Esophagus muscularis mucosa (tissue), 4 donors: ENCODE measurements at places on chromosomes 5 and 9. TPM values are rescaled to one million over a fixed set of nuclear protein-coding genes. Genes with fewer than 3 reads are reported as not detected.

DNA sequence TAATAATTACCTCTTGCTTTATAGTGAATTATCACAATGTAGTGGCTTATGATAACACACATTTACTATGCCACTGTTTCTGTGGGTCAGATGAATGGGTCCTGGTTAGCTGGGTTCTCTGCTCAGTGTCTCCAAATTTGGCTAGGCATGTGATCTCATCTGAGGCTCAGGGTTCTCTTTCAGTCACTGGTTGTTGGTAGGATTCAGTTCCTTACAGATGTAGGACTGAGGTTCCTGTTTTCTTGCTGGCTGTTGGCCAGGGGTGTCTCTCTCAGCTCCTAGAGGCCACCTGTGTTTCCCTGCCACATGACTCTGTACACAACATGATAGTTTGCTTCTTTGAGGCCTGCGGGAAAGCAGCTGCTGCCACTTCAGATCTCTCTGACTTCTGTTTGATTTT, 7.1 kb downstream of the NFX1 start:
- DNase-seq = no peak

DNA sequence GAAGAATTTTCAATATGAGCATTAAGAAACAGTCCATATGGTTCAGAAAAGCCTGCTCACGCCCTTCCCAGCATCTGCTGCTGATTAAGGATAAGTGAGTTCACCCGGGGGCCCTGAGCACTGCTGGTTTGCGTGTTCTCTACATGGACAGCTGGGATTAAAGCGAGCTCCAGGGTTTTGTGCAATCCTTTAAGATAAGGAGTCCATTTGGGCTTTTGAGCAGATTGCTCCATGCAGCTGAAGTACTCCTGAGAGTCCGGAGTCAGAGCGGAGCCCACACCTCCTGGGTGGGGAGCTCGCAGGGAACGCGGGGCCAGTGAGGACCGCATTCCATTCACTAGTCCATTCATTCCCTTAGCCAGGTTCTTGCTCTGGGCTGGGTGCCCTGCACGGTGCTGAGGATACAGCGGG, 149.3 kb upstream of the COL5A1 start:
- no peak for DNase-seq

GRCh38 chr5:6553972-6554371, 78.9 kb downstream of the NSUN2 start:
- peak; percentile 90 for DNase-seq

DNA sequence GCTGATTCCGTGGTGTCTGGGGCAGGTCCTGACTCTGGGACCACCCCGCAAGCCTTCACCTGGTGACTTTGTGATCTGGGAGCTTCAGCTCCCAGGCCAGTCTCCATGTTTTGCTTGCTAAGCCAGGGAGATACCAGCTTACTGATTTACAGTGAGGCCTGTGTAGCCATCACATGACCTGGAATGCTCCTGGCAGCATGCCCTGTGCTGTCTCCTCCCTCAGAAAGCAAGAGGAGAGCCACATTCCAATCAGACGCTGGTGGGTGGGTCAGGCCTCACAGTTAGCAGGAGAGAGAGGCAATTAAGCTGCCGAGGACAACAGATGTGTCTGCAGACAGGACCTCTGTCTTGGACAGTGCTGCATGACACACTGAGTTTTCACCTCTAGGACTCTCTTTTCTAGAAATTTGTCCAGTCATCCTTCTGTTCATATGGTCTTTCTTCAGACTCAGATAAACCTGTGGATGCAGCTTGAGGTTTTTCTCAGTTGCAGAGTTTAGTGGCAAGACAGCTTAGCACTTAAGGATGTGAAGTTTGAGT, 24.4 kb upstream of the GRPEL2 start:
- no peak for DNase-seq

GRCh38 chr5:76503929-76504328, 100.8 kb downstream of the IQGAP2 start:
- no peak for DNase-seq

DNA sequence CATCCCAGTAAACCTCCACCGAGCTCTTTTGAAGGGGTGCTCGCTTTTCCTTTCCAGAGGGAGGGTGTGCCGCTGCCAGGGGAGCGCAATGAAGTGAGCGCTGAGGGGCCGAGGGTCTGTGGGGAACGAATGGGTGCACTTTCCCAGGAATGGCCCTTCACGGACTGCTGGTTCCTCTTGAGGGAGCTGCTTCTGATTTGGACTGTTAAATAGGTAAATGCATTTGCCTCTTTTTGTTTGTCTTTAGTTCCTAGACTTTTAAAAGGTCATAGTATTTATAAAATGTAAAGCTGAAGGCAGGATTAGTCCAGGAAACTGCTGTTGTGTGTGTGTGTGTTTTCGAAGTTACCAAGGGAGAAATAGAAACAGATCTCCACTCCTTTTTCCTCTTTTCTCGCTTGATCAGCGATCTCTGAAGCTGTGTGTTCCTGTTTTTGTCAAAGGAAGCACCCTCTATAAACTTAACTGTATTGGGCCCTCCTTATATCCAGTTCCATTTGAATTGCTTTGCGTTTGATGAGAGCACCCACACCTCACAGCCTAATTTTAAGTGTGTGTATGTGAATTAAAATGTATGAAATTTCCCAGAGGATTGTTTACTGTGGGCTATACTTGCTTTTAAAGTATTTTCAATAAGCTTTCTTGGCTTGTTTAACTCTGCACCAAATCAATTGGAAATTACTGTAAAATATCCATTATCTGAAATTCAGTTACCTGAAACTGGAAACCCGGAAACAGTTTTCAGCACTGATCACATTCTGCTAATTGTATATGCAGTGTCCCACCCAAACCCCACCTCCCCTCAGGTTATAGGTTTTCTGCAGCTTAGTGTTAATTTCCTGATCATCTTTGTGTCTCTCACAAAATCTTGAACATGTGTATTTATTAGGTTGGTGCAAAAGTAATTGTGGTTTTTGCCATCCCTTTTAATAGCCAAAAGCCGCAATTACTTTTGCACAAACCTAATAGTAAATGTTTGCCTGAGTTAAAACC, 966 bp downstream of the SNX2 start:
- no peak for DNase-seq

DNA sequence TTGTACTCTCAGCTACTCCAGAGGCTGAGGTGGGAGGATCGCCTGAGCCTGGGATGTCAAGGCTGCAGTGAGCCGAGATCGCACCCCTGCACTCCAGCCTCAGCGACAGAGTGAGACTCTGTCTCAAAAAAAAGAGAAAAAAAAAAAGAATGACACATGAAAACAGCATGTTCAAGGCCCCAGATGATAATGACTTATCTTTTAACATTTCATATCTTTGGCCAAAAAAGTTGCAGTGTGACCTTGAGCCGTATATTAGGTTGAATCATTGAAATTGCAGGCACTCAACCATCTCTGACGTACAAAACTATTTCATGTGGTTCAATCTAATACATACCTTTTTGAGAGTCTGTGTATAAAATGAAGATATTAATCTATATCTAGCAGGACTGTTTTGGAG, 79.1 kb upstream of the CPEB4 start:
- no peak for DNase-seq

- DNase-seq = no peak
Measured at GRCh38 chr9:12973710-12974109, 198.9 kb downstream of the LURAP1L start.

DNA sequence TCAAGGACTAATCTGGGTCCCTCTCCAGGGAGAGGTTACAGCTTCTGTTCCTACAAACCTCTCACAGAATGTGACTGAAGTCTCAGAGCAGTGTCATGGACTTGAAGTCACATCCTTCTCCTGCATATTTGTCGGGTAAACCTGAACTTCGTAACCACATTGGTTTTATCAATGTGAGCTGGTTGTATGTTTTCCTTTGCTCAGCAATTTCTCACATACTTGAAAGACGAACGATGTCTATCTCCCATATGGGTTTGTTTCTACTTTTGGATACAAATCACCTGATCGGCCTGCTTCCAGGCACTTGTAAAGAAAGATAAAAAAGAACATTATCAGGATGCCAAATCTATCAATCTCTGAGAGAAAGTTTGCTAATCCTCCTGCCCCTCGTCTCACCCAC, 411.0 kb downstream of the SPOCK1 start:
- DNase-seq = no peak

DNA sequence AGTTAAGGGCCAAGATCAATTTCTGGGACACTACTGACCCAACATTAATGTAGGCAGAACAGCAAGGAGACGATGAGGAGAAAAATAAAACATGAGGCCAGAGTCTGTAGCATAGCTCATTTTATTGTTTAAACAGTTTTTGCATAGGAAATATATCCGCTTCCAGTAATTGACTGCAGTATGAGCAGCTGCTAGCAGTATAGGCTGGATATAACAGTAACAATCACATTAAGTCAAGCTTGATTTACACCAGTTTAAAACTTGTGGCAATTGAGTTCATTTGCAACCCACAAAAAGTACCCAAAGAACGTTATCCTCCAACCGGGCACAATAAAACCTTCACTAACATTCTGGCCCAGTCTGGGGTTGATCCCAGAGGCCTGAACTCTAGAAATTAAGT, 232.2 kb downstream of the NFIB start:
- DNase-seq = no peak

GRCh38 chr5:7714697-7715096, 136.2 kb downstream of the CFAP90 start:
- no peak for DNase-seq

DNA sequence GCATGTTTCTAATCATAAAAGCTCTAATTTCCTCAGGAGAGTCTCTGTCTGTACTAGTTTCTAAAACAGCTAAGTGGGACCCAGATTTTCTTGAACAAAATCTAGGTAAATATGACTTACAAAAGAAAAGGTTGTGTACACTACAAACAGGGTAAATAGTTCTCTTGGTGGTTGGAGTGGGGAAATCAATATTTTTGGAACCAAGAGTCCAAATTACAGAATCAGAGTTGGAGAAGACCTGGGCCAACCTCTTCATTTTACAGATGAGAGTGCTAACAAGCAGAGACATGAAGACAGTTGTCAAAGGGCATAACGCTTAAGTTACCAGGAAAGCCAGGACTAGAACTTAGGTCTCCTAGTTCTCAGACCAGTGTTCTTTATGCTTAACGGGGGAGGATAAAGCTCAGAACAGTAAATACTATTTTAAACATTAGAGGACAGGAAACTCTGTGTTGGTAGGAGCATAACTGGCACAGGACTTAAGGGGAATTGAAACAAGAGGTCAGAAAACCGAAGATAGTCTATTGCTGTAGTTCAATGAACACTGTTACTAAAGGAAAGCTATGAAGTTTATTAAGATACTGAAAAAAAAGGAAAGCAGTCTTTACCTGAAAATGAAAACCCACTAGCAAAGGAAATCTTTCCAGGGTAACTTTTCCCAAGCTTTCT, 9.3 kb upstream of the GOLGA1 start:
- DNase-seq = no peak

DNA sequence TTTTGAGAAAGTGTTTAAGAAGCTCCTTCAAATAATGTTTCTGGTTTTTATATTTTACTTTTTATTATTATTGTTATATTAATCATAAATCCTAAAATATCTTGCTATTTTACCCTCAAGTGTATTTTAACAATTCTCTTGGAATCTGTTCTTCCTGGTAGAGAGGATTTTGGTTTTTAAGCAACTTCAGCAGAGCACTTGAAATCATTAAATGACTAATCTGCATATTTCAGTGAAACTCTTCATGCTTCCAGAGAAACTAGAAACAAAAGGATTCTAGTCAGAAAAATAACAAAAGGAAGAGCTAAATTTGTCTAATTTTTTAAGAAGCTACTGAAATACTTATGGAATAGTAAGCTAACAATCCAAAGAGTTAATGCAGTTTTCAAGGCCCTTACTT, 1057.3 kb downstream of the TLE1 start:
- no peak for DNase-seq

- no peak for DNase-seq
Measured at GRCh38 chr5:79827159-79827629, 137.6 kb downstream of the CMYA5 start.

DNA sequence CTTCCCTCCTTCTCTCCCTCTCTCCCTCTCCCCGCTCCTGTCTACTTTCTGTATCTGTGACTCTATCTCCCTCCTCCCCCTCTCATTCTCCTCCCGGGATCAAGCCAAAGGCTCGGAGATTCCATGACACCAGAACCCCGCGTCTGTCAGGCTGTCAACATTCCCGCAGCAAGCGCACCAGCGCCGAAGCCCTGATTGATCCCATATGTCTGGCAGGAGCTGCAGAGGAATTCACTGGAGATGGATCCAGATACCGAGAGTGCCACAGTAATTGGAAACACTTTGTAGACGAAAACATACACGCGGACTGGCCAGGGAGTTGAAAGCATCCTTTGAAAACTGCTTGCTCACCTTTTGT, 300 bp upstream of the SVEP1 start:
- DNase-seq = no peak

DNA sequence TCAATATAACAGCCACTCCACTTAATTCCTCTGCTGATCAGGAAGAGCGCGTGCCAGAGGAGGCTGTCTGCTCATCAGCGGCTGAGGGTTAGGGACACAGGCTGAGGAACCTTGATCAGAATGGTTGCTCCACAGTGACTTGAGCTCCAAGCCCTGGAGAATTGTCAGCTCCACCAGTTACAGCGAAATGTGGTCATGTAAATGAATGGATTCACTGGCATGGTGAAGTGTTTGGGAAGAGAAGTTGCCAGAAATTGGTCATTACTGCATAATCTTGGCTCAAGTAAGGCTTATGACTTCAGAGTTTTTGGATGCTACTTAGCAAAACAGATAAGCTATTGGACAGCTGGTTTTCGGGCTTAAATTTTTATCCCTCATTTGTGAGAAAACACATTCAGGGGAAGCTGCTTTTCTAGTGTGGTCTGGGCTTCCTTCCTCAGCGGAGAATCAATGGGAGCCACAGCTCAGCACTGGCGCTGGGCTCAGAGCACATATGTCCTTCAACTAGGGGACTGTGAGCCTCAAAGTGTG, 65.0 kb downstream of the PRRT1B start:
- DNase-seq = no peak

PCDHGA3 gene
- total RNA-seq = 1.7 TPM

PAEP gene
- total RNA-seq = not detected

NOL8 gene
- 23.5 TPM for total RNA-seq

OR2V2 gene
- not detected for total RNA-seq

SPINK1 gene
- total RNA-seq = not detected

FAM151B gene
- 1.6 TPM for total RNA-seq

NSG2 gene
- 5.4 TPM for total RNA-seq

NKD2 gene
- 3.0 TPM for total RNA-seq

FAM221B gene
- total RNA-seq = not detected

AQP7 gene
- 1.2 TPM for total RNA-seq

SPATA31E1 gene
- not detected for total RNA-seq

TEX48 gene
- not detected for total RNA-seq

FASTKD3 gene
- total RNA-seq = 7.8 TPM

TAF11L5 gene
- total RNA-seq = not detected
